ENCODE measurements at places on chromosomes 1 and 21.

DNA sequence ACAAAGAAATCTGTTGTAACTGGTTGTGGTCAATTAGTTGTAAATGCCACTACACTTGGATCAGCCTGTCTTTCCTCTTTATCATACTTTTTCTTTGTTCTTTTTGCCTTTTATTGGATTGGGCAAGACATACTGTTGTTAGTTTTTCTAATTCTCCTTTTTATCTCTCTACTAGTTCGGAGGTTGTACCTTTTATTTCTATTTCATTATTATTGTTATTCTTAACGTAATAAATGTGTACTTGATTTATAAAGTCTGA lies 59.2 kb downstream of the IVNS1ABP start:
- no peak for DNase-seq

- no peak for DNase-seq
These were observed 116.5 kb upstream of the SLC45A1 start for GRCh38 chr1:8201331-8201861.

- DNase-seq: no peak
These were observed 27.1 kb downstream of the CFAP57 start for GRCh38 chr1:43199093-43199726.

GRCh38 chr1:17425806-17426600 lies 13.5 kb downstream of the RCC2 start:
- DNase-seq: no peak

DNA sequence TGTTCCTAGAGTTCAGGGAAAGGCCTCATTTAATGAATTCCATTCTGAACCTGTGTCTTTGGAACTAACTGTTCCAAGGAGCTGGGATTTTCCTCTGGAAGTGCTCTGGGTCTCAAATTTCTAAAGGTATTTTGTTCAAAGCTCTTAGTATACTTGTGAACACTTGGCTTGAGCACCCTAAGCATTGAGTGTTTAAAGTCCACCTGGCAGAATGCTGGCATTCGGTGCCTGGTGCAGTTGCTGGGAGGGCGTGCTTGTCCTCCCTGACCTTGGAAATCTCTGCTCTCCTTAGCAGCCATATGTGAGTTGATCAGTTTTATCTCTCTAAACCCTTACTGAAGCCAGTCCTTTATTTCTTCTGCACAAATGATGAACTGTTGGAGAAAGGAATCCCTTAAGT lies 3.0 kb downstream of the MTARC2 start:
- no peak for DNase-seq

DNA sequence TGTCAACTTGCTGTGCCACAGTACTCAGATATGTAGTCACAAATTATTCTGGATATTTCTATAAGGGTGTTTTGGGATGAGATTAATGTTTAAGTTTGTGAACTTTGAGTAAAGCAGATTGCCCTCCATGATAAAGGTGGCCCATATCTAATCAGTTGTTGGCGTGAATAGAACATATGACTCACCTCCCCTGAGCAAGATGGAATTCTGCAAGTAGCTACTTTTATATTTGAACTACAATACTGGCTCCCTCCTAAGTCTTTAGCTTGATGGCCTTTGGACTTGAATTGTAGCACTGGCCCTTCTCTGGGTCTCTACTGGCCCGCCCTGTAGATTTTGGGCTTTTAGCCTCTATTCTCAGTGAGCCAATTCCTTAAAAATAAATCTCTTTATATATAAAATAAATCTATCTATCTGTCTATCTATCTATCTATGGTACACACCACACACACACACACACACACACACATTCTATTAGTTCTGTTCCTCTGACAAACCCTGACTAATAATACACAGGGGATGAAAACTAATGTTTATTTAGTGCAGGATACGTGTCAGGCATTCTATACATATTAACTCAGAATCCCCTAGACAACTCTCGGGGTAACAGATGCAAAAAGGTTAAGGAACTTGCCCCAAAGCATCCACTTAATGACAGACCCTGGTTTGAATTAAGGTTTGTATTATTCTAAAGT lies 37.9 kb upstream of the PDC start:
- no peak for DNase-seq

GRCh38 chr1:48387409-48387808 lies 84.6 kb downstream of the SPATA6 start:
- no peak for DNase-seq

- DNase-seq: no peak
These were observed 122.2 kb upstream of the BARHL2 start for GRCh38 chr1:90839323-90839722.

- no peak for DNase-seq
These were observed 328.5 kb downstream of the KIF26B start for GRCh38 chr1:245483247-245483646.

GRCh38 chr1:44907893-44908292 lies 64.8 kb upstream of the PTCH2 start:
- no peak for DNase-seq

GRCh38 chr1:150809651-150810050 lies 1.6 kb upstream of the CTSK start:
- no peak for DNase-seq

- DNase-seq: peak; percentile 40
These were observed 567.6 kb downstream of the MRPL39 start for GRCh38 chr21:25039461-25040380.

DNA sequence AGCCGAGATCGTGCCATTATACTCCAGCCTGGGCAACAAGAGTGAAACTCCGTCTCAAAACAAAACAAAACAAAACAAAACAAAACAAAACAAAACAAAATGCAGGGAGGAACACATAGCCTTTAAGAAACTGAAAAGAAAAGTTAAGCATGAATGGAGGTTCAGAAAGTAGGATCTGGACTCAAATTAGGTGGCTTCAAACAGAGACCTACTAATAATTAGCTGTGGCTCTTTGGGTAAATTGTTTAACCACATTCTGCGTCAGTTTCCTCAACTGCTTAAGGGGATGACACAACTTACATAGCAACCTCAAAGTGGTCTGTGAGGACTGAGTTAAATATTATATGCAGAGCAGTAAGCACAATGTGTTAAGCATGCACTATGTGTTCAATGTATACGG lies 458.2 kb downstream of the ADGRL2 start:
- DNase-seq: no peak

DNA sequence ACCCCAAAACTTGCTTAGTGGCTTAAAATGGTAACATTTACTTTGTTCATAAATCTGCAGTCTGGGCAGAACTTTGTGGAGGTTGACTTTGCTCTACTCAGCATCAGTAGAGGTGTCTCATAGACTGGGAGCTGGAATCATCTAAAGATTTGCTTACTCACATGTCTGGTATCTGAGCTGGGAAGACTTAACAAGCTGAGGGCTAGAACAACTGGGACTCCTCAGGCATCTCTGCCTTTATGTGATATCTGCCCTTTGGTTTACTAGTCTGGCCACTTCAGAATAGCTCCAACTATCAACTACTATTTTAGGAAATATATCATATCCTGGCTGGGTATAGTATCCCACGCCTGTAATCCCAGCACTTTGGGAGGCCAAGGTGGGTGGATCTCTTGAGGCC lies 82.5 kb downstream of the C4BPA start:
- DNase-seq: no peak

DNA sequence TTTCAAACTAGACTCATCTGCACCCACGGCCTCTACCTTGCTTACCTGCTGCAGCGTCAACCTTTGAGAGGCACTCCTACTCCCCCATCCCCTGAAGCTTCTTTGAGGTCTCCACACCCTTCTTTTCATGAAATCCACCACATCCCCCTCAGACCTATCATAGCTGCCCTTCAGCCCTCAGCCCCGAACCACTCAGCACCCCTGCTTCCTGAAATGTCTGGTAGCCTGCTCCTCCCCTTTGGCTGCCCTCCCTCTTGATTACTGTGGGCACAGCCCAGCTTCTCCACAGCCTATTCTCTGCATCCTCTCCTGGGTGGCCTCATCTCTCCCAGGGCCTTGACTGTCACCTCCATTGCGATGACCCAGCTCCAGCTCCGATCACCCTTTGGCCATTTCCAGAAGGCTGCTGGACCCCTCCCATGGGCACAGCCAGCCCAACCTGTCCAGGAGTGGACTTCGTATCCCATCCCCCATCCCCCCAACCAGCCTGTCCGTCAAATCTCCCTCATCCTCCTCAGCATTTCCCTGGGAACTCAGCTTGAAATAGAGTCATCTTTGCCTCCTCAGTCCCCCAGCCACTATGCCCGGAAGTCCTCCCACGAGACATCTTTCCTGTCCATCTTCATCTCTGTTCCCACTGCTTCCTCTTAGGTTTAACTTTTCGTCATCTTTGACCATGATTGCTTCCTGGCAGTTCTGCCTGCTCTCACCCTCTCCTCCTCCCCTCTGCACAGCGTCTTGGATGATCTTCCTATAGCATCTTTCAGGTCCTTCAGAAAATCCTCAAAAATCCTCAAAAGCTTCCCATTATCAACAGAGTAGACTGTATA lies 6.1 kb upstream of the ADORA1 start:
- no peak for DNase-seq

GRCh38 chr1:93620841-93621210 lies 60.8 kb downstream of the BCAR3 start:
- no peak for DNase-seq

- DNase-seq: no peak
These were observed 184.3 kb downstream of the NEGR1 start for GRCh38 chr1:72097851-72098570.

DNA sequence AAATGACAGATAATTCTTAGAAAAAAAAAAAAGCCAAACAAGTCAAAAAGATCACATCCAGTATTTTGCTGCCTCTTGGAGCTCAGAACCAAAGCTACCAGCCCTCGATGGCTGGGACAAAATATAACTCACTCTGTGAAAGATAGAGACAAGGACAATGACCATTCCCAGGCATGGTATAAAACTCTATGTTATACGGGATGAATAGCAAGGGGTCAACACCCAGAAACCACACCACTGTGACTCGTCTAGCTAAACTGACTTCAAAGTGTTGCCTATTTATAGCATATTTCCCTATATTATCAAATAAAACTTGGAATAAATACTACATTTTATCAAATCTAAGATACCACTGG lies 10.1 kb downstream of the TMEM63A start:
- no peak for DNase-seq

DNA sequence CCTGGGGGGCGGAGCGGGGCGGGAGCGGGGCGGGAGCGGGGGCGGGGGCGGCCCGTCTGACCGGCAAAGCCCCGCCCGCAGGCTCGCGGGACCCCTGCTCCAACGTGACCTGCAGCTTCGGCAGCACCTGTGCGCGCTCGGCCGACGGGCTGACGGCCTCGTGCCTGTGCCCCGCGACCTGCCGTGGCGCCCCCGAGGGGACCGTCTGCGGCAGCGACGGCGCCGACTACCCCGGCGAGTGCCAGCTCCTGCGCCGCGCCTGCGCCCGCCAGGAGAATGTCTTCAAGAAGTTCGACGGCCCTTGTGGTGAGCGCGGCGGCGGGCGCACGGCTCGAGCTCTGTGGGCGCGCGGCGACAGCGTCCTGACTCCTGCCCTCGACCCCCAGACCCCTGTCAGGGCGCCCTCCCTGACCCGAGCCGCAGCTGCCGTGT lies 21.2 kb downstream of the AGRN start:
- DNase-seq: no peak

DNA sequence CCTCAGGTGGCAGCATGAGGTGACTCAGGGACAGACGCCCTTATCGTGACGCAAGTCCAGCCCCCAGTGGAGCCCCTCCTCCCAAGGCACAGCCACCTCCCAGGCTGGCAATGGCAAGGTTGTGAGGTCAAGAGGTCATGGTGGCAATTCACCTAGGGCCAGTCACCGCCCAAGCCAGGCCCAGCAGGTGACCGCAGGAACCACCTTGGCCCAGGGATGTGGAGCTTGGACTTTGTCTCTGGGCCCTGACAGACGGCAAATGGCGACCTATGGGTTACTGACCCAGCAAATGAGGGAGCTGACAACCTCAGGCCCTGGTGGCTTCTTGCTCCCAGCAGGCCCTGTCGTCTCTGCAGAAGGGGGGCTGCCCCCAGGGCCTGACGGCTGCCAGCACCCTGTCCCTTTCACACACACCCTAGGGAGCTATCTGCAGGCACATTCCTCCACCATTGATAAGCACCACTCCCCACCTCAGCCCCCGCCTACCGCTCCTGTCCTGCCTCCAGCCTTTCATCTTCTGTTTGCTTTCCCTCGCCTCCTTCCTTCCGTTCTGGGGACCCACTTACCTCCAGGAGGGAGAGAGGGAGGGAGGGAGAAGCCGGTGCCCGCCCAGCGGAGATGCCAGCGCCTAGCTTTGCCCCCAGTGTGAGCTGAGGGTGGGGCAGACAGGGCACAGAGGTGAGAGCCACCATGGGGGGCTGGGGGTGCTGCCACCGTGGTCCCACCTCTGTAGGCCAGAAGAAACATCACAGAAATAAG lies 12.1 kb downstream of the EPHA2 start:
- no peak for DNase-seq

- DNase-seq: peak; percentile 72
These were observed 11.8 kb downstream of the HTR6 start for GRCh38 chr1:19676438-19676922.

All from RKO (cell line).